ENCODE measurements at places on chromosomes 3 and 15.
A peak's percentile ranks its signal among the peaks of the same experiment; 100 is the strongest.

GRCh38 chr3:168289471-168290008, 193.8 kb upstream of the GOLIM4 start:
- no peak for DNase-seq

- DNase-seq, result no peak
Measured at GRCh38 chr3:172700256-172700655, 10.6 kb downstream of the NCEH1 start.

- no peak for DNase-seq
Measured at GRCh38 chr3:177427540-177427939, 230.3 kb upstream of the TBL1XR1 start.

DNA sequence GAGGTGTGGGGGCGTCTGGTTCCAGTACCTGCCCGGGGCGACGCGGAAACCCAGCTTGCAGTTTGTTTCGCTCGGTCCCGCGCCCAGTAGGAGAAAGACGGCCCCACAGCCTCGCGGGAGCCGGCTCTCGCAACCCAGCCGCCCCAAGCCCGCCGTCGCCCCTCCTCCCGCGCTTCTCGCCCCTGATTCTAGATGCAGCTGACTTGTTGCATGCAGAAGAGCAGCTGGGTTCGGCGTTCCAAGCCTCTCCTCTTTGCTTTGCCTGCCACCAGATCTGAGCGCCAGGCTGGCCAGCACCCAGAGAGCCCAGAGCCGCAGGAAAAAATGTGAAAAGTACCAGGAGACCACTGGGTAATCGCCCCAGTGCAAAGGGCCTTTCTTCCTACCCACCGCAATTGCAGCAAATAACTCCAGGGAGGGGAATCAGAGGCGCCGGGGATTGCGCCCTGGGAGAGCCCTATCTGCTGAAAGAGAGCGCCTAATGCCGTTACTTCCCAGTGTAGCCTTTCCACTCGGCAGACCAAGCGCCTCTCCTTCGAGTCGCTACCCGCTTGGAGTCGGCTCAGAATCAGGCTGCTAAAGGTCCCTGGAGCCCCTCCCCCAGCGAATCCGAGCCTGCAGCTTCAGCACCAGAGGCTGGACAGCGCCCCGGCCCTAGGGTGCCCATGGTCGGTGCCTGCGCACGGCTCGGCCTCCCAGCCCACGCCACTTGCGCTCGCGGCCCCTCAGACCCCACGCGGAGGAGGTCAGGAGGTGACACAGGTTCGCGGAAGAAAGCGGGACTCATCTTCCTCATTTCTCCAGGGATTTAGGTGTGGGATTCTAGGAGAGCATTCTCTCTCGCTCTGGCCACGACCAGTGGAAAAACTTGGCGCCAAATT, 15.7 kb upstream of the AEN start:
- peak; percentile 54 for DNase-seq

- no peak for DNase-seq
Measured at GRCh38 chr3:16994854-16995525, 110.2 kb downstream of the PLCL2 start.

DNA sequence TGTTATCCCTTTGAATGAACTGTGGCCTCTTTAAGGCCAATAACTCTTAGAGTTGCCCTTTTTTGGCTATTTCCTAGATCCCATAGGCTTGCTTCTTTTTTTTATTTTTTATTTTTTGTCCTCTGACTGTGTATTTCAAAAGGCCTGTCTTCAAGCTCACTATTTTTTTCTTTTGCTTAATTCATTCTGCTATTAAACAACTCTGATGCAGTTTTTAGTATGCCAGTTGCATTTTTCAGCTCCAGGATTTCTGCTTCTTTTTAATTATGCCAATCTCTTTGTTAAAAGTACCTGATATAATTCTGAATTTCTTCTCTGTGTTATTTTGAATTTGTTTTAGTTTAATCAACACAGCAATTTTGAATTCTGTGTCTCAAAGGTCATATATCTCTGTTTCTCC, 912.1 kb downstream of the PLOD2 start:
- no peak for DNase-seq

GRCh38 chr3:195128255-195129071, 142.5 kb downstream of the XXYLT1 start:
- no peak for DNase-seq

DNA sequence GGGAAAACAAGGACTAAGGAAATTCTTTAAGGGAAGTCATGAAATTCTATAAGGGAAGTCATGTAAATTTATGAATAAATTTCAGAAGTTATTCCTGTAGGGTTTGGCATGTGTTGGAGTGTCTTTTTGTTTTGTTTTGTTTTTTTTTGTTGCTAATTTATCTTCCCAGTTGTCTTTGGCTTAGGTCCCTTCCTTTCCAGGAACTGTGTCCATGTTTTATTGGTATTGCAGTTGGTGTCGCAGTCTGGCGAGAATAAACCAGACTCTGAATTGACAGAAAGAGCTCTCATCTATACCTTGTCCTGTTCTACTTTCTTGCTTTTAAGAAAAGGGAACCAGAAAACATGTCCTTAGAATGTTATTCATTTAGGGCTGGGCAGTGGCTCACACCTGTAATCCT, 57.6 kb downstream of the SGO1 start:
- no peak for DNase-seq

- DNase-seq, result peak; percentile 65
Measured at GRCh38 chr3:109050591-109051167, 67.3 kb downstream of the MORC1 start.

- DNase-seq, result no peak
Measured at GRCh38 chr3:142923694-142924093, 34.8 kb upstream of the PCOLCE2 start.

GRCh38 chr15:65791335-65792137, 557 bp downstream of the DENND4A start:
- DNase-seq, result peak; percentile 88

- peak; percentile 17 for DNase-seq
Measured at GRCh38 chr3:22960105-22960984, 242.8 kb upstream of the UBE2E2 start.

DNA sequence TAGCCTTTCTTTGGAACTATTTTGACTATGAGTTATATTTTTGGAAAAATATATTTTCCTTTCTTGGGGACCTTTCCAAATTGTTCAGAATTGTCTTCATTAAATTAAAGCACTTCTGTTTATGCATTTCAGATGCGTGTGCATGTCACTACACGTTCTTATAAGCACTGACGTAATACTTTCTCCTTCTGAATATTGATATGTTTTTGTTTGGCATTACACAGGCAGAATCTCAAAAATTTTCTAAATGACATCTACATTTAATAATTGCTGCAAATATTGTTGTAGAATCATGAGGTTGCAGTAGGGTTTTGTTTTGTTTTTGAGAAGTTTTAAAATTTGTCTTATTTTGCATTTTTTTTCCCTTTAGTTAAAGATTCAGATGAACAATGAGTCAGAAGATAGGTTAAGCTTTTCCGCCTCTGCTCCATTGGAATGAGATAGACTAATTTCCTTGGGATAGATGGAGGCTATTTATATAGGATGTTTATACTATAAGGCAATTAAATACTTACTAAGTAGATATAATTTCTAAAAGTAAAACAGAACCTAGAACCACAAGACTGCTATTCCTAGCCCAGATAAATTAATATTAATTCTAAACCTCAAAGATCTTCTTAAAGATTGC, 110.8 kb downstream of the MBNL1 start:
- no peak for DNase-seq

DNA sequence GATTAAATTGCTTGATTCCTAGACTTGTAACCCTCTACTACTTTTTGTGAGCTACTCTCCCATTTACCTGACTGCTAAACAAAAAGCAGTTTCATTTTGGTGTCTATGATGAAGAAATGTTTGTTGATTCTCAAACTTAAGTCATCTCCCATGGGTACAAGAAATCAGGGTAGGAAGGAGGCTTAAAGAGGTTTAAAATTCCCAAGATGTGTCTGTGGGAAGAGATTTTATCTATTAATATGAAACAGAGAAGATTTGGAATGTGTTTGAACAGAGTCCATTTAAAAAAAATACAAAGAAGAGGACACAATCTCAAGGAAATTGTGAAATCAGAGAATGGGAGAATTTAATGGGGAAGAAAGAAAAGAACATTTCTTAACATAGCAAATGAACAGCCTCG, 14.8 kb downstream of the P3H2 start:
- DNase-seq, result no peak

DNA sequence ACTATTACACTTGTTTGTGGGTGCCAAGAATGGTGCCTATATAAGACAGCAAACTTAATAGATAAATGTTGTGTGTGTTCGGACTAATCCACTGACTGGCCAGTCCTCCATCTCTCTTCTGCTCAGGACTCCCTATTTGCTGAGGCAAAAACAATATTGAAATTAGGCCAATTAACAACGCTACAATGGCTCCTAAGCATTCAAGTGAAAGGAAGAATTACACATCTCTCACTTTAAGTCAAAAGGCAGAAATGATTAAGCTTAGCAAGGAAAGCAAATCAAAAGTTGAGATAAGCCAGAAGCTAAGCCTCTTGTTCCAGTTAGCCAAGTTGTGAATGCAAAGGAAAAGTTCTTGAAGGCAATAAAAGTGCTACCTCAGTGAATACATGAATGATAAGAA, 126.9 kb downstream of the CCNL1 start:
- DNase-seq, result no peak

DNA sequence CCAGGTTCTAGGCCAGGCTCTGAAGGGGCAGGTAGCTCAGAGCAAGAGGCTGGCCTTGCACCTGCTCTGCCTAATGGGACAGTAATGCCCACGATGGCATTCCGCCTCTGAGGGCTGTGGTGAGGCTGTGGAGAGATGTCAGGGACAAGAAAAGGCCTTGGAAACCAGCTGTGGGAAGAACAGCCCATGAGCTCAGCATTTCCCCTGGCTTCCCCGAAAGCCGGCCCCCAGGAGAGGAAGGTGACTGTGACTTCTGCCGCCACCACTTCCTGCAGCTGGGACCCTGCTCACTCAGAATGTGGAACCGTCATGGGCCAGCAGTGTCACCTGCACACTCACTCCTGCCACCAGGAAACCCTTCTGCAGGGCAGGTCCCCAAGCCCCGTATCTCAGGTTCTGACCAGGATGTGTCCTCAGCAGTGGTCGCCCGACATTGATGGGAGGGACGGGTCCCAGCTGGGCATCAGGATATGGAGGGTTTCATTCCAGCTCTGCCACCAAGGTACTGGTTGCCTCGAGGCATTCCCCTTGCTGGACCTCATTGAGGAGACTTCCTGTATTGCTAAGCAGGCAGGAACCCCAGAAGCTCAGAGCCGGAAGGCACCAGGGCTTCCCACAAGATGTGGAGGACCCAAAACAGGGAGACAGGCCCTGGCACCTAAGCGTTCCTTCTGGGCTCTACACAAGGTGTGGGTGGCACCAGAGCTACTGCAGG, 30.7 kb downstream of the SEMA7A start:
- no peak for DNase-seq

- DNase-seq, result no peak
Measured at GRCh38 chr3:47469616-47470015, 6.1 kb downstream of the SCAP start.

- no peak for DNase-seq
Measured at GRCh38 chr15:29880341-29880740, 58.1 kb upstream of the TJP1 start.

GRCh38 chr3:124395584-124396338, 334.5 kb upstream of the UMPS start:
- no peak for DNase-seq

DNA sequence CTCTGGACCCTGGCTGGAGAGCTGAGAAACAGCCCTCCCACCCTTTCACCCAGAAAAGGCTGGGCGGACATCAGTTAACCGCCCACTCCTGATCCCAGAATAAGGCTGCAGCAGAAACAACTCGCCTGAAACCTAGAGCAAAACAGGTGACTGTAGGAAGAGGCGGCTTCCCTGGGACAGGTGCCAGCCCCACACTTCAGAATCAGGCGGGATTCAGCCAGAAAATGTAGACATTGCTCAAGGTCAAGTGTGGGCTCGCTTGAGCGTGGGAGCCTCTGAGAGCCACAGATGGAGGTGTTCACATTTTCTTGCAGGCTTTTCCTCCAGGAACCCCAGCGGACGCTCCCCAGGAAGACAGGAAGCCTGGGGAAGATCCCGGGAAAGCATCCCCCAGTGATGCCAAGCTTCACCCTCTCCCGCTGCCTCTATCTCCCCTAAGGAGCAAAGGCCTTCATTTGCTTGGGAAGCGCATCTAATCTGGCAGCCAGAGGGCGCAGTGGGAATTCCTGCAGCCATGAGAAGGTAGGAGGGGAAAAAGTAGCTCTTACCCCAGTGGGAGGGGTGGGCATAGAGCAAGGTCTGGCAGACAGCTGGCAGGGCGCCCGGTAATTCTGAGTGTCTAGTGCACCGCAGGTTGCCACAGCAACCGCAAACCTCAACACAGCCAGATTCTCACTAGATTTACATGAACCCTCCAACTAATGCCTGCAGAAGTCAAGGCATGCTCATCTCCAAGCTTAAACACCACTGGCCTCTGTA, 77.7 kb downstream of the OCA2 start:
- DNase-seq, result peak; percentile 21

DNA sequence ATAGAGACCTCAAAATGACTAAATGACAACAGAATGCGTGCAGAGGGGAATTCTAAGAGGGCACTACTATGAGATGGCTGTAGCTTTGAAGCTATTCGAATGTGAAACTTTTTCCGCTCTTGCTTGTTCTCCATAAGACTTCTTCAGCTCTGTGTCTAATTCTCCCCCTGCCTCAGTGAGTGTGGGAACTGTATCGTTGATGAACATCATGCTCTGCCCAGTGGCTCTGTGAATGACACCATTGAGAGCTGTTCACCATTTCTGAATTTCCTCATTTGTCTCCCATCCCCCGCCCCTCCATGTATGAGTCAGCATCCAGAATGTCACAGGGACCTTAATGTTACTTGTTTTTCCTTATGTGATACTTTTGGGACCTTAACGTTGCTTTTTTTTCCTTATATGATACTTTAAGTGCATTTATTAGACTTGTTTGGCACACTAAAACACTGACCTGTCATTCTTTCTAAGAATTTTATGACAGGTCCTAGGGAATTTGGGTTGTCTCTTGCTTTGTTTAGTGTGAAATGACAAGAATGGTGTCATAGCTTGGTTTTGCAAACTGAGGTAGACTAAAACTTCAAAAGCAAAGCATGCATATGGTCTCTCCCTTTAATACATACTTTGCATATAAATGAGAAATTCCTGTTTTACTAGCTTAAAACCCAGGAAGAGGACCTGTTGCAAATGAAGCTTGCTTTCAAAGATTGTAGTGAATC, 99.6 kb downstream of the FNDC3B start:
- DNase-seq, result peak; percentile 82

GRCh38 chr15:46231786-46232185, 597.0 kb downstream of the SQOR start:
- DNase-seq, result no peak

- DNase-seq, result peak; percentile 76
Measured at GRCh38 chr15:92809880-92810361, 90.2 kb upstream of the CHD2 start.

DNA sequence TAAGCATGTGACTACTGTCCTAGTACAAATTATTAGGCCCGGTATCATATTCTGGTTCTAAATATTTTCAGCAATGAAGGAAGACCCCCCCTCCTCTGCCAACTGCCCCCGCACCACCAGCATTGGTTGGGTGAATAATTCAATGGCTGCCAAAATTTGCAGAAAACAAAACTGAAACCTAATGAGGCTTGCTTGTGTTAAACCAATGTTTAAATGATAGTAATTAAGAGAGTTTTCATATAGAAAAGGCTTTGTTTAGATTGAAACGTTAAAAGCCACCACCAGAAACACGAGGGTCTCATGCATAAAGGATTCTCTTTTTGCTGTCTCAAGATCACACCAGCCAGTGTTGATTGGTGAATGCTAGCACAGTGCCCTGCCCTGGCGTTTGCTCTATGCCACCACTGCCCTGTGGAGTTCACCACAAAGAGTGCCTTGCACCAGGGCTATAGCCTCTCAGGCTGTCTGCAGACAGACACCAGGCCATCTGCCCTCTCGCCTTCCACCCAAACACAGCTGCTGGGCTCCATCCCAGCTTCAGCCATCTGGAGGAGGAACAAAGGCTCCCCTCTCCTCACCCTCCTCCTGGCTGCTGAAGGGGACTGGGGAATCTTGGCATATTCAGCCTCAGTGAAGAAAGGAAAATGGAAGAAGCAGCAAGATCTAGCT, 200.3 kb upstream of the PFN2 start:
- no peak for DNase-seq

Measured in erythroblast (primary cell).